Hematopoietic multipotent progenitor cell treated with erythropoietin and hydrocortisone succinate and interleukin-3 and kit ligand, for 4 days (in vitro differentiated cells): ENCODE measurements at places on chromosomes 11 and 22.

DNA sequence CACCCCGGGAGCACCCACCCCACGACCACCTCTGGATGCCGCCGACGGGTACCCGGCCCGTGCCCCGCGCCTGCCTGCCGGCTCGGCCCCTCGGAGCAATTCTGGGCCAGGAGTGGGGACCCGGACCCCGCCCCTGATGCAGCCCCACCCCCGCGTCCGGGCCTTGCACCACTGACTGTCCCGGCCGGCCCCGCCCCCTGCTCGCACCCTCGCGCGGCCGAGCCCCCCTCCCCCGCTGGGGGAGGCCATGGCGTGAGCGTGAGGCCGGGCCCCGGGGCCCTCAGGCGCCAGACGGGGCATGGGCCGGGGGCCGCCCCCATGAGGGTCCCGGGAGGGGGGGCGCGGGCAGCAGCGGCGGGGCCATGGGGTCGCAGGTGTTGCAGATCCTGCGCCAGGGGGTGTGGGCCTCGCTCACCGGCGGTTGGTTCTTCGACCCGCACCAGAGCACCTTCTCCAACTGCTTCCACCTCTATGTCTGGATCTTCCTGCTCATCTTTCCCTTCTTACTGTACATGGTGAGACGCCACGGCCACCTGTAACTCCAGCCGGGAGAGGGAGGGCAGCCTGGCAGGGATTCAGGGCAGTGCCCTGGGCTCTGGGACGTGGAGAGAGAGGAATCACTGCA lies 486 bp downstream of the PCNX3 start:
- DNase-seq = peak; percentile 67

DNA sequence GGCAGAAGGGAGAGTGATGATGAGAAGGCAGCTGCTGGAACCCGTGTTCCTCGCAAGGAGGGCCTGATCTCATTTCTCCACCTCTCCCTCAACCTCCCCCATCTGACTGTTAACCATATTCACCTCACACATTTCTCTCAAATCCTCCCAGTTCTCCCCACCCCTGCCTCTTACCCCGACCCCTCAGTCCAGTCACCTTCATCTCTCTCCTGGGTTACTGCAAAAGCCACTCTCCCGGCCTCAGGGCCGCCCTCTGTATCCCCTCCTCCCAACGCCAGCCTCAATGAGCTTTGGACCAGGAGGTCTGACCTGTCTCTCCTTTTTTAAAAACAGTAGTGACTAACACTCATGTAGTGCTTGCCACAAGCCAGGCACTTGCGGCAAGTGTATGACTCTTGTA lies 29.5 kb upstream of the LMO1 start:
- DNase-seq = no peak

GRCh38 chr11:48098024-48098423 lies 117.7 kb downstream of the PTPRJ start:
- DNase-seq = no peak

DNA sequence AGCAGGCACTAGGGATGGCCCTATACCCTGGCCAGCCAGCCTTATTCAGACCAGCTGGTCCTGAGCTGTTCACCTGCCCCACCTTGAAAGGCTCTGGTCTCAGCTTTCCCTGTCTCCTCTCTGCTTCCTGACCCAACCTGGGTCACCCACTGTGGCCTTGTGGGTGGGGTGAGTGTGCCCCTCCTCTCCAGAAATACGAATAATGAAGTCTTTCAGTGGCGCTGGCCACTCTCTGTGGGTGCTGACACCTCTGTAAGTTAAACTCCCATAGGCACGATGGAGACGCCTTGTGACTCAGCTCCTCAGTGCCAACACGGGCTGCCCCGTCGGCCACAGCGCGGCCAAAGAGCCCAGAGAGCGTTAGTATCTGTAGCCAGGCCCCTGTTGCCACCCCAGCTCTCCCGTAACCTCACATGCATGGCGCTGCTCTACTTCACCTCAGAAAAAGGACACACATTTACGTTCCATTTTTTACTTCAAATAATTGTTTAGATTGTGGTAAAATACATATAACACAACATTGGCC lies 74.6 kb upstream of the SEPTIN5 start:
- no peak for DNase-seq

GRCh38 chr22:48808038-48808960 lies 1019.4 kb downstream of the BRD1 start:
- DNase-seq = no peak

DNA sequence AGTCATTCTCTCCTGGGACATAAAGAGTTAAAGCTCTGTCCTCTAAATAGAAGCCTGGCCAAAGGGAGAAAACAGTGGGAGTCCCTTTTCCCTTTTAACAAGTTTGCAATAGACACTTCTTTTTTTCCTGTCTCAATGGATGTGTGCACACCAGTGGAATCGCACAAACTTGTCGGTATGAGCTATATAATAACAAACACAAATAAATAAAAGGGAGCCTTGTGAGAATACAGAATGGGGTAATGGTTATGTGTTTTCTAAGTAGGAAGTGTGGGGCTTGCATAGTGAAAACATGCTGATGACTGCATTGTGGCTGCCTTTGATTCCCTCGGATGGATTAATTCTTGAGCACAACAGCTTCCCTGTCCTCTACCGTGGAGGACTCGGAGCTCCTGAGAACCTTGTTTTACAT lies 131.9 kb downstream of the WNT7B start:
- no peak for DNase-seq

DNA sequence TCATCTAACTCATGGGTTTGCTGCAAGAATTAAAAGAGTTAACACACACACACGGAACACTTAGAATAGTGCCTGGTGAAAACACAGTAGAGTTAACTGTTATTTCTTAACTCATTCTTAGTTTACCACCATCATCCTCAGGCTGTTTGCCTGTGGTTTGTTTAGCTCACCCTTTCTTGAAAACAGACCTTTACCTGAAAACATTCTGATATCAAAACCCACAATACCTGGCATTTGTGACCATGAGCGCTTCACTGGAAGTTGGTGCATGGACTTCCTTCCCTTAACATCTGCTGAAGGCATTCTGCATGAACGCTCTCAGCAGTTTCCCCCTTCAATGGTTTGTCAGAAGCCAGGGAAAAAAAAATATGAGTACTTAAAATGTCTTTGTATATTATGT lies 256.0 kb downstream of the ETS1 start:
- no peak for DNase-seq

DNA sequence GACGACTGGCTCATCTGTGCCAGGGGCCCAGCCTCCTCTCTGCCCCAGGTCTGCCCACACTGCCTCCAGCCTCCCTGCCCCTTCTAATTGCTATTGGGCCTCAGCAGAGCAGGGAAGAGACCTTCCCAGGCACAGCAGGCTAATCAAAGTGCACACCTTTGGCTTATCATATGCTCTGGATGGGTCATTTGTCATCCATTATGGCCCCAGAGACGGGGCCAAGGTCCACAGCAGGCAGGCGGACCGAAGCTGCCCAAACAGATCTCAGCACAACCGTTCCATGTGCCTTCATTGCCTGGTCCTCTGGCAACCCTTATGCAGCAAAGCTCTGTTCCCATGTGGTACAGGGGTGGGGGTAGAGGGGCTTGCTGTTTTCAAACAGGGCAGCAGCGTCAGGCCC lies 66.6 kb downstream of the TP53I11 start:
- no peak for DNase-seq

DNA sequence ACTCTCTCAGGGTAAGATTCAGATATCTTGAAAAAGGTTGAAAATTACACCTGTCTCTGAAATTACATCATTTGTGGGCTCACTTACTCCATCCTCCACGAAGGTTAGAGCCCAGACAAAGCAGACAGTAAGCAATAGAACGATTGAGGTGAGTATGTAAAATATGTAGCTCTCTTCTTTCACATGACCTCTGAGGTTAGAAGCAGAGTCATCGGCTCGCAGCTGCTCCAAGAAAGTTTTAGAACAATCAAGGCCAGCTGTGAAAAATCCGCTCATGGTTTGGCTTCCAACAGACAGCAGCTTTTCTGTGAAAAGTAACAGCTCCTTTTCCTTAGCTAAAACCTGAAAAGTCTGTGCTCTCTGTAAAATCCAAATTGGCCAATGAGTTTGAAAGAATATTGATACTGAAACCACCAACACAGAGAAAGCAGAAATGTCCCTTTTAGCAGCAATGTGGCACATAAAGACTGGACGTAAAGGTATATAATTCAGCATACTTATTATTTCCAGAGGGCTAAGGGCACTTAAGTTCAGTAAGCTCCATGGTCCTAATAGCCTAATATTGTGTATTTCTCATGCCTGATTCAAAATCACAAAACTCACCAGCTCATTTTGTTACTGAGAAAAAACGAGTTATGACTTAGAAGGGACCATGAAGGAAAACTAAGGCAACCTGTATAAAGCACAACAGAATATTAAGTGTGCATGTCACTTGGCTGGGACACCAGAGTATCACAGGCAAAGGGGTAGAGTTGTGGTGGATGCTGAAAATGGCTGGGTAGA lies 78.2 kb downstream of the FAM76B start:
- no peak for DNase-seq

DNA sequence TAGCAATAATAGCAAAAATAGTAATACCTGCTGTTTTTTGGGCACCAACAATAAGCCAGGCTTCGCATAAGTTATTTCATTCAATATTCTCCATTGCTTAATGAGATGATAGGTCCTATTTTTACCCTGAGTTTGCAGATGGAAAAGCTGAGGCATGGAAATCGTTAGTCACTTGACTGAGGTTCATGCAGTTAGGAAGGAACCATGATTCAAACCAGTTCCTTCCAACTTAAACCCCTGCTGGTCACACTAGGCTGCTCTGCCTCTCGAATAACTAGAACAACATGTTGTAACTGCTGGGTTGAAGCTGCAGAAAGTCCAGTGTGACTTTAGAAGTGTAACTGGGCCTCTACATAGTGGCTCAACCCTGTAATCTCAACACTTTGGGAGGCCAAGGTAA lies 69.3 kb downstream of the SEZ6L start:
- DNase-seq = peak; percentile 5

- peak; percentile 67 for DNase-seq
These were observed 243.8 kb downstream of the TMEM135 start for GRCh38 chr11:87281496-87281895.

- no peak for DNase-seq
These were observed 1.6 kb upstream of the CNGA4 start for GRCh38 chr11:6237266-6237665.

DNA sequence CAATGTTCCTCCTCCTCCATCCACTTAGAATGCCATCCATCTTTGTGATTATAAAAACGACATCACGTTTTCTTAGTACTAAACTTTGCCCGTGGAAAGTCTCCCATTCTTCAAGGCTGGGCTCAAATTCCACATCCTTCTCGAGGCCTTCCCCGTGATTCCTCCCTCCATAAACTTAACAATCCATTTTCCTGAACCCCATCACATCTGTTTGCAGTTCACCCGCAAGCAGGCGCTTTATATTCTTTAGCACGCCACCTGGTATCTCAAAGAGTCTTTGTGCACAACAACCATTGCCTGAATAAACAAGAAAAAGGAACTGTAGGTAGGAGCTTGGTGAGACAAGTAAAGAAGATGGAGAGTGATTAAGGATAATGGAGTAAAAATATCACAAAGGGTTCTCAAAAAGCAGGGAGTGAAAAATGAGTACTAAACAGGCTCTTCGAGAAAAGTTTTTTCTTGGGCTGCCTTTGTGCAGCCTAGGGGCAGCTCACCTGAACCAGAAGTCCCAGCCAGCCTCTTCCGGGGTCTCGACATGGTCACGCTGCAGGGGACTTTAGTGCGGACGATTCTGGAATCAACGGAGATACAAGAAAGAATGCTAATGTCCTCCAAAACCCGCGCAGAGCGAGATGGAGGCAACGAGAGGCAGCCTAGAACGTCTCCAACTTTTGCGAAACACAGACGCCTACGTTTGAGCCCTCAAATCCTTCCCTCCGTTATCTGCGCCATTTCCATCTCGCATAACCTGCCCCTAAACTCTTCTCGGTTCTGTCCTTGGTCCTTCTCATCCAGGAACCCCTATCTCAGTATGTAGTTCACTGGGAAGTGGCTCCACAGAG lies 585 bp downstream of the THYN1 start:
- DNase-seq = peak; percentile 64

GRCh38 chr11:62186195-62186594 lies 3.8 kb upstream of the SCGB1D1 start:
- DNase-seq = no peak

GRCh38 chr11:34006876-34007275 lies 44.7 kb upstream of the CAPRIN1 start:
- DNase-seq = no peak

DNA sequence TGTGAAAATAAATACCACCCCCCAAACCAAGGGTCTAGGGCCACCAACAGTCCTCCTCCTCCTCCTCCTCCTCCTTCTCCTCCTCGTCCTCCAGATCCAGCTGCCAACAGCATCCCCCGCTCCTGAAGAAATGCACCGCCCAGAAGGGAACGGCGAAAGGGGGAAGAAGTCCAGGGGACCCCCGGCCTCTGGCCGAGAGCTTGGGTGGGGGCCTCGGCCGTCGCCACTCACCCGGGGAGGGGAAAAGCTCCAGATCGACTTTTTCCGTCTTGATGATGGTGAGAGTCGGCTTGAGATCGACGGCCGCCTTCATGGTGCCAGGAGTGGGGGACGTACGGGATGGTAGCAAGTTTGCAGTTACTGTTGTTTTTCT lies 65.7 kb downstream of the ETS1 start:
- DNase-seq = no peak
